CD4-positive, alpha-beta memory T cell (primary cell): ENCODE measurements at places on chromosomes 12 and 14. TPM values are rescaled to one million over a fixed set of nuclear protein-coding genes. Genes with fewer than 3 reads are reported as not detected.

The NANOG gene
- total RNA-seq = not detected

The PLCZ1 gene
- not detected for total RNA-seq

The PKP2 gene
- 0.86 TPM for total RNA-seq

The CALCOCO1 gene
- 178 TPM for total RNA-seq

The FBLN5 gene
- total RNA-seq = 8.0 TPM

The IGFBP6 gene
- total RNA-seq = not detected

DNA sequence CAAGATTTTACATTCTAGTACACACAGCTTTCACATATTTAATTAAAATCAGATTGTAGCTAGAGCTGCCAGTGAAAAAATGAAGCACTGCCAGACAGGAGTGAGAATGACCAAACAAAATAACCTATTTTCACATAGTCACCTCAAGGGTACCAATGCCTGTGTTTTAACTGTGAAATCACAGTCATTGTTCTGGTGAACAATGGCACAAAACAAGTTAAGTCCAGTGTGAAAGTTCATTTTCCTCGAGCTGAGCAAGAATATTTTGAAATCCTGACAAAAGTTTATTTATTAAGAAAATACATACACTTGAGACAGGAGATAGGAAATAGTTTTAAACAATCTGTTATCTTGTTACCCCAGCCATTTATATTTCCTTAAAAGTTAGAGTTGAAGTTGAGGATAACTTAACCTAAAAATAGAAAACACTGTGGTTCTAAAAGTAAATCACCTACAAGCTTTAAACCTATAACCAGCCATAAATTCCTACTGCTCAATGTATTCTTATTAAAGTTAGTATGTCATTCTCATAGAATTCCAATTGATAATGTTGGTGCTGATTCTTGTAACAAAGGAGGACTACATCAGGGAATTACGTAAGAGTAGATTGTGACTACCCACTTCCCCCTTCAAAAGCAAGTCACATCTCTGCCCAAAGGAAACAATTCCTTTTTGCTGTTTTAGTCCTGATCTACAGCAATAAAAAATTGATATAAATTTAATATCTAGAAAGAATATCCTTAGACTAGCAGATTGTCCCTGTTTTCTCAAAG lies 15.9 kb downstream of the DENND5B start:
- no peak for DNase-seq

DNA sequence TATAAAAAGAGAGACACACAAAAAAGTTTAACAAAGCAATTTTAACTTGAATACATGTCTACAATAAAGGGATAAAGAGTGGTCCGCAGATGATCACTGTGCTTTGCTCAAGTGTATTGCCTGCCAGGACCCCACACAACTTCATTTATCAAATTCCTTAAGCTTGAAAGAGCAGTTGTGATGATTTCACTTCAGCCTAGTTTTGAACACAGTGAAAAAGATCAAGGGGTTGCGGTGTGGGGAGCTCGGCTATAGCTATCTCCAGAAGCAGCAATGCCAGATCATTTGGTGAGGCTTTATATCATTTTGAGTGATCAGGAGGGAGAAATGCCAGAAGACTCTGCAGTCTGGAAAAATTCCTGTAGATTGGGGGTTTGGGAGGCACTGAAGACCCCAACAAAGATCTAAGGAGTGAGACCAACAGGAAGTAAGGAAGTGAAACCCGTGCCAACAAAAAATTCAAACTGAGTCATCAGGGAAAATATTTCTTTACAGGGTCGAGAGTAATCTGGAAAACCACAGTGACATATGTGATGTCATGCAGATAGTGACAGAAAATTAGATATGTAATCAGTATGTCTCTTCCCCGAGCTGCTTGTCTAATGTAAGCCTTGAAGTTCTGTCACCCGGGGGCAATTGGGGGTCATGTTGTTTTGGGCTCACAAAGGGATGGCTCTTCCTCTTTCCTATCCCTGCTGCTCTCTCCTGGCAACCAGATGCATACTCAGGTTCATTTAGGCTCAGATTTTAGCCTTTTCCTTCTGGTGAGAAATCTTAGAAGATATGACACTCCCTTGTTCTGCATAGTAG lies 221.8 kb downstream of the MSRB3 start:
- no peak for DNase-seq

GRCh38 chr12:132144810-132145168 lies 532 bp downstream of the NOC4L start:
- no peak for DNase-seq

DNA sequence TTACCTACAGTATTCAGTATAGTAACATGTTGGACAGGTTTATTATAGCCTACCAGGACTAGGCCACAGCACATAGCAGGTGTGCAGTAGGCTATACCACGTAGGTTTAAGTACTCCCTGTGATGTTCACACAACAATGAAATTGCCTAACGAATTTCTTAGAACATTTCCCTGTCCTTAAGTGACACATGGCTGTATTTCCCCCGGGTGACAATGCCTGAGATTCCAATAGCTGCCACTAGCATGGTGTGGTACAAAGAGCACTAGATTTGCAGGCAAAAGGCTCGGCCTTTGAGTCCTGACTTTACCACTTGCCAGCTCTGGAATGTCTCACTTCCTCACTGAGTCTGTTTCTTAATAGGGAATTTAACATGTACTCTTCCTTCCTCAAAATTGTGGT lies 19.7 kb downstream of the PTPN21 start:
- no peak for DNase-seq

- DNase-seq = no peak
These were observed 28.1 kb downstream of the TTC6 start for GRCh38 chr14:37623426-37623951.

- no peak for DNase-seq
These were observed 211.9 kb upstream of the ARHGAP5 start for GRCh38 chr14:31864937-31865855.

- DNase-seq = no peak
These were observed 34.6 kb upstream of the CISTR start for GRCh38 chr12:53786411-53786810.

GRCh38 chr12:47556261-47557030 lies 149.4 kb downstream of the RPAP3 start:
- no peak for DNase-seq

GRCh38 chr12:52256584-52256935 lies 17.9 kb upstream of the KRT86 start:
- DNase-seq = no peak

DNA sequence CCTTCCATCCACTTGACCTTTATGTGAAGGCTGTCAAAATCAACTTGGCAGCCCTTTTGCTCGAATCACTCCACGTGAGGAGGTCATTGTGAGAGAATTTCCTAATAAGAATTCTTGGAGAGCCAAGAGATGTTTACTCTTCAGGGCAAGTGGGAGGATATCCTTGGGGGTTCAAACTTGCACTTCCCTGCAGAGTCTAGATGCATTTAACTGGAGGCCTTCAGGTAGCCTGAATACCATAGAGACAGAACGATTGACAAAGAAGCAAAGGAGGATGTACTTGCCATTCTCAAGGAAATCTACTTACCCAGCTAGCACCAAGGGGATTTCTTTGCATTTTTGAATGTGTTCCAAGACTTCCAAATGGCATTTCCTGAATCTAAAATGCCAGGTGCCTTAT lies 1702.6 kb upstream of the FLRT2 start:
- DNase-seq = no peak

DNA sequence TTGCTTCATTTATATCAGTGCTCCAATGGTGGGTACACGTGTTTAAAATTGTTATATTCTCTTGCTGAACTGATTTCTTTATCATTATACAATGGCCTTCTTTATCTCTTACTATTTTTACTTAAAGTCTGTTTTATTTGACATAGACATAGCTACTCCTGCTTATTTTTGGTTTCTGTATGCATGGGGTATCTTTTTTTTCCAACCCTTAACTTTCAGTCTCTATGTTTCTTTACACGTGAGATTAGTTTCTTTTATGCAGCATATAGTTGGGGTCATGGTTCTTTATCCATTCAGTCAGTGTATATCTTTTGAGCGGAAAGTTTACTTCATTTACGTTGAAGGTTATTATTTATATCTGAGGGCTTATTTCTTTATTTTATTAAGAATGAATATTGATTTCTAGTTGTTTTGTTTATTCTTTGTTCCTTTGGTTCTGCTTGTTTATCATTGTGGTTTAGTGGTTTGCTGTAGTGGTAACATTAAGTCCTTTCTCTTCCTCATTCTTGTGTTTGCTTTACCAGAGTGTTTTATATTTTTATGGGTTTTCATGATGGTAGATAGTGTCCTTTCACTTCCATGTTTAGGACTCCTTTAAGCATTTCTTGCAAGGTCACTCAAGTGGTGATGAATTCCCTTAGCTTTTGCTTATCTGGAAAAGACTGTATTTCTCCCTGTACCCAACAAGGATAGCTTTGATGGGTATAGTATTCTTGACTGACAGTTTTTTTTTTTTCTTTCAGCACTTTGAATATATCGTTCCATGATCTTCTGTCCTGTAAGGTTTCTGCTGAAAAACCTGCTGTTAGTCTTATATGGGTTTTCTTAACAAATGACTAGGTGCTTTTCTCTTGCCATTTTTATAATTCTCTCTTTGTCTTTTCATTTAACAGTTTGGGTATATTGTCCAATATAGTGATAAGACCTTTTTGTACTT lies 38.3 kb upstream of the FAR2 start:
- DNase-seq = no peak

DNA sequence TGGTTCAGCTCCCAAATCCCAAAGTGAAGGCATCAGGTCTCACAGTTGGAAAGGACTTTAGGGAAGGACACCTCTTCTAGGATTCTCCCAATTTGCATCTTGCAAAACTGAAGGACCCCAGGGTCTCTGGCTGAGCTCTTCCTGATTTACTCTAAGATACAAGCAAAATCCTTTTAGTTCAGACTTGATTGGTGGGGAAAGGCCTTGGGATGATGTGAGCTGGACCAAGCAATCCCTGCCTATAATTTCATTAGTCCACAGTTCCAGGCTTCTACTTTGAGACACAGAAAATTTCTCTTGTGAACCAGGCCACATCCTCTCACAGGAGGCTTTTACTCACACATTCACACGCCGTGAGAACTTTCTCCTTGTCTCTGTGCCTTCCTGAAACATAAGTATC lies 23.6 kb upstream of the VWF start:
- DNase-seq = no peak

DNA sequence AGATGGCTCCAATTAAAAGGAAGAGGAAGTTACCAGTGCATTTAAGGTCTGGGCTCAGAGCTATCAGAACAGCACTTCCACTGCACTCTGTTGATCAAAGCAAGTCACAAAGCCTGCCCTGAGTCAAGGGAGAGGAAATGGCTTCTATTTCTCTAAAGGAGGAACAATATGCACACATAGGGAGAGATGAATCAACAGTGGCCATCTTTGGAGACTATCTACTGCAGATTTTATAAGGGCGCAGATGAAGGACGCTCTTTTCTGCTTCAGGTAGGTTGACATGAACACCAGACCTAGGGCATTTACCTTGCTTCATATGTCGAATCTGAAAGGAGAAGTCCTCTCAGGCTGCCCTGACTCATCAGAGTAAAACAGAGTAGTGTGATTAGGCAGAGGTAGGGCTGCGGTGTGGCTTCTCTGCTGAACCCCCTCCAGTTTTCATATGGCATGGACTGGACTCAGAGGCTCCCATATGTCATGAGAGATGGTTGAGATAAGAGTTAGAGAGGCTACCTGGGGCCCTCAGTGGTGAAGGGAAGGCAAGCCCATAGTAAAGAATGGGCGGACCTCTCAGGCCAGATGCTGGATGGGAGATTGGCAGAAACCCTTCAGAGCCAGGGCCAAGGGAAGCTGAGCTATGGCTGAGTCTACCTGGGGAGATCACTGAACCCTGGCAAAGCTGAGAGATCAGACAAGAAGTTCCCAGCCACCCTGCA lies 84.4 kb downstream of the ARF6 start:
- peak; percentile 48 for DNase-seq

GRCh38 chr14:58151133-58152013 lies 640 bp downstream of the ARMH4 start:
- DNase-seq = no peak

DNA sequence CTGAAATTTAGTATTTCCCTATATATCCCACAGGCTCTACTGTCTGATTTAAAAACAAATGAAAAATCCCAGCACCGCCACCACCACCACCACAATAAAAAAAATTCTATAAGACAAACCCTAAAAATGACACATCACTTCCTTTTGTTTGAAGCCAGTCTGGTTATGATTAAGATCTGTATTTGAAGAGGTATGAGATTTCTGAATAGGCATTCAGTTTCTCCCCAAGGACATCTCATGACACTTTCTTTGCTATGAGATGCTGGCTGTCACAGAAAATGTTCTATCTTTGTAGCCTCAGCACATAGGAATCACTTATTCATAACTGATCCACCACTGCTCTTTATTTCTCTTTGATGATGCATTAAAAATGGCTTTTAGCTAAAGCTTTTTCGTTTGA lies 1071.0 kb downstream of the SLC6A15 start:
- no peak for DNase-seq
